ENCODE measurements at places on chromosomes 2 and 18.
A peak's percentile ranks its signal among the peaks of the same experiment; 100 is the strongest.

GRCh38 chr2:66576311-66576560 is 141.3 kb downstream of the MEIS1 start:
- DNase-seq = no peak

- DNase-seq = no peak
Observed at GRCh38 chr2:107775791-107776190, 50.9 kb upstream of the RGPD4 start.

GRCh38 chr2:105327690-105328089 is 1.8 kb downstream of the TGFBRAP1 start:
- DNase-seq = no peak

- DNase-seq = no peak
Observed at GRCh38 chr2:138504546-138505235, 3.1 kb downstream of the SPOPL start.

DNA sequence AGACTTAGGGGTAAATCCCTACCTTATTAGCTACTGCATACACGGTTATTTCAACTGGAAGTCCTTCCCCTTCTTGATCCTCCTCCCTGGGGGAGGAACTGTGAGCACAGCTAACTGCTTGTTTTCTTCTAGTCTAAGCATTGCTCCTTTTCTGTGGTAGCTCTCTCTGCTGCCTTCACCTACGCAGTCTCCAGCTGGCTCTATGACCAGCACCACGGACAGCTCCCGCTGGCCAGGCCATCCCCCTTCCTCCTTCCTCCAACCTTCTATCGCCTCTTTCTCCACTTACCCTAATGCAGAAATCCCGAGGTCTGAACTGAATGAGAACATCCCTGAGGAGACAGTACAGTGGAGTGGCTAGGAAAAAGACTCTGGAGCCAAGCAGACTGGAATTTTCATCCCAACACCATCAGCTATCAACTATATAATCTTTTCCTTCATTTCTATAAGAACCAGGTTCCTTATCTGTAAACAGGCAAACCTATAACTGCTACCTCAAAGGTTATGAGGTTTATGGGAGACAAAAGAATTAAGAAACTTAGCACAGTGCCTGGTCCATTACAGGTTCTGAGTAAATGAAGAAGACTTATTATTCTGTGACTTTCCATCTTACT is 4.7 kb upstream of the CFAP65 start:
- peak; percentile 72 for DNase-seq

GRCh38 chr18:68480196-68480595 is 234.7 kb downstream of the TMX3 start:
- no peak for DNase-seq
